ENCODE measurements at places on chromosomes 1 and 21.

DNA sequence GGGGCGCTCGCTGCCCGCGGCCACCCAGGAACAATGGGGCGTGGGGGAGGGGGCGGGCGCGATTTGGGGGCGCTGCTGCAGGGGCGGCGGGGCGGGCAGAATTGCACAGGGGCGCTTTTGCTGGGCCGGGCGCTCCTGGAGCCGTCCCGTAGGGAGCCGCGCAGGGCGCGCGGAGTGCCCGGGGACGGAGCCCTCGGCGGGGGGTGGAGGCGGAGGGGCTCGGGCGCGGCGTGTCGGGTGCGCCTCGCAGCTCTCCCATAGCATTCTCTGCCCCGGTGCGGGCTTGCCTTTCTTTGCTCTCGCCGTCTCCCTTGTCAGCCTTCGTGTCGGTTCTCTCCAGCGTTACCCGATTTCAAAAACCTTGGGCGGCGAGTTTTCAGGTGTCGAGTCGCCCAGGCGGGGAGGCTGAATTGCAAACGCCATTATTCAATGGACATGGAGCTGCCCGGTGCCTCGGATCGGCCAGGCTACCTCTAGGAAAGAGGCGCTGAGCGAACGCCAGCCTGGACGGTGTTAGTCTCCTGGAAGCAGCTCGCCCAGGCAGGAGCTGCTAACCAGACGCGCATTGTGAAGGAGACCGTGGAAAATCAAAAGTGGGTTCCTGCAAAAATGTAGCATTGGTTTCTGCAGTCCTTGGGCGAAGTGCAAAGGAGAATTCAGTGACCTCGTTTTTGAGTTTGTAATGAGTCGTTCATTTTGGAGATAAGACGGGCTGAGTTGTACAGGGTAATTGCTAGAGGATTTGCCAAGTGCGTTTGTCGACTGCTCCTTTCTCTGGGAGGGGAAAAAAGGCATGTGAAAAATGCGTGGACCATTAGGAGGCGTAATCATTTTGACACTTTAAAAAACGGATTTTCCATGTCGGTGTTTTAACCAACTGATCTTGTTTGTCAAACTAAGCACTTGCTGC lies 626 bp downstream of the CXADR start:
- DNase-seq: peak; percentile 33

DNA sequence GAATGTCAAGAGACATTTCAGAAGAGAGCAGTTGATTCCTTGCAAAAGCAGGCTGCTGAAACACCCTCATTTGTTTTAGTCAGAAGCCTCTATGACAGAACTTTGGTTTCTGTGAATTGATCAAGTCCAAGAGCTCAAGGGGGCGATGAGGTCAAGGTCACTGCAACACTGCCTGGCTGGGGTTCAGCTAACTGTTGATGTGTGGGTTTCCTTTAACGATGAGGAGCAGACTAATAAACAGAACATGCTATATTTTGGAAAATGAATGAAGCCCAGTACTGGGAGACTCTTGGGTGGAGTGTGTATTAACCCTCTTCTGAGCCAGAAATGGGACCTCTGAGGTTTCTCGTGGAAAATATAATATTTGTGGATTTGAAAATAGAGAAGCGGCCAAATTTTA lies 109.3 kb downstream of the ZC3H11B start:
- DNase-seq: no peak

DNA sequence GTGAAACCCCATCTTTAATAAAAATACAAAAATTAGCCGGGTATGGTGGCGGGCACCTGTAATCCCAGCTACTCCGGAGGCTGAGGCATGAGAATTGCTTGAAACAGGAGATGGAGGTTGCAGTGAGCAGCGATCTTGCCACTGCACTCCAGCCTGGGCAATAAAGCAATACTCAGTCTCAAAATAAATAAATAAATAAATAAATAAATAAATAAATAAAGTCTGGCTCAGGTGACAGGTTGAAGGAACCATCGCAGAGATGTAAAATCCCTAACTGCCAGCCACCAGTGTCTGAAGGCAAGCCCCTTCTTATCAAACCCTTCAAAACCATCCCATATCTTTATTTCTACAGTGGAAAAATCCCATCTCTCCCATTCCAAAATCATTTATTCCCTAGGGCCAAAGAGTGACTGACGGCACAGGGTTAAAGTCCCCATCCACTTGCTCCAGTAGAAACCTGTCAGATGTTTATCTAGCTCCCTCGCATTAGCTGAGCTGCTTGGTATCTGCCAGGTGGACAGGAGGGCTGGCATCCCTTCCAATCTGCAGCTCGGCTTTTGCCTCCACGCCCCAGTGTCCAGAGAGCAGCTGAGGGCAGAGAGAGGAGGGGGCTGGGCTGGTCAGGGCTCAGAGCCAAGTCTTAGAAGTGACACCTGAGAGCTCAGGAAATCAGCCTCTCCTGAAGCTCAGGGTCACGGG lies 5.0 kb downstream of the CSRP1 start:
- no peak for DNase-seq

DNA sequence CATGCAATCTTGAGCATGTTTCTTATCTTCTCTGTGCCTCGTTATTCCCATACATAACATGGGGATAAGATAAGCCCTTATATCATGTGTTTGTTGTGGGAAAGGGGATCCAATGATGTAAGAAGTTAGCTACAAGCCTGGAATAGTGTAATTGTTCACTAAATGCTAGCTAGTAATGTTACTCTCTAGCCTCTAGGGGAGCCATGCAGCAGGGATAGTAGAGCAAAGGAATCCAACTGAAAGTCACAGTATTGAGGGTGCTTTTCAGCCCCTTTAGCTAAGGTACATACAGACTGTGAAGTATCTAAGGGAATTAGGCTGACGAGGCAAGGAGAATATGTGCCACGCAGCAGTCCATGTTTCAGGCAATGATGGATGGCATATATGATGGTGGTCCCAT lies 46.9 kb downstream of the IL23R start:
- no peak for DNase-seq

GRCh38 chr1:226674892-226675714 lies 64.0 kb downstream of the ITPKB start:
- DNase-seq: peak; percentile 75

DNA sequence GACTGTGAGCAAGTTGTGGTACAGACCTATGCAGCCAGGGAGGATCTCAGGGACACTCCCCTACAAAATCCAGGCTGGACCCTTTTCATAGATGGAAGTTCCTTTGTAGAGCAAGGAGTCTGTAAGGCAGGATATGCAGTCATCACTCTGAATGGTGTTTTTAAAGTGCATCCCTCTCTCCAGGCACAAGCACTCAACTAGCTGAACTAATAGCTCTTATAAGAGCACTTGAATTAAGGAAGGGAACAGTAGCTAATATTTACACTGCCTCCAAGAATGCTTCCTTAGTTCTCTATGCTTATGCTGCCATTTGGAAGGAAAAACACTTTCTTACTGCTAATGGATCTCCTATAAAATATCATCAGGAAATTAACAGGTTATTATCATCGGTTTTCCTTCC lies 27.0 kb upstream of the SMYD3 start:
- no peak for DNase-seq

GRCh38 chr1:23660671-23661070 lies 30.9 kb upstream of the RPL11 start:
- no peak for DNase-seq

DNA sequence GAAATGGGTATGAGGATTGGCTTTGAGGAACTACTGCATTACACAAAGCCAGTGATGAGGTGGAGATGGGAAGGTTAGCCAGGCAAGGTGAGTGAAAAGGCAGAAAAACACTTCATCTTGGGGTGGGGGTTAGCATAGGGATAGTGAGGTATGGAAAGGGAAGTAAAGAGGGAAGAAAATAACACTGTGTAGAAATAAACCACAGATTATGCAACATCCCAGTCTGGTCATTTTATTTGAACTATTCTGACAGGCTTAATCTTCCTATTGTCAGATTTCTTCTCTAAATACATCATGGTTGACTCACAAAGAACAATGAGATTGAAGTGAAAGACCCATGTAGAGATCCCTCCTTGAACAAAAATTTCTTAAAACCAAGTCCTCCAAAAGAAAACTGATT lies 640.2 kb downstream of the PTPRC start:
- no peak for DNase-seq

DNA sequence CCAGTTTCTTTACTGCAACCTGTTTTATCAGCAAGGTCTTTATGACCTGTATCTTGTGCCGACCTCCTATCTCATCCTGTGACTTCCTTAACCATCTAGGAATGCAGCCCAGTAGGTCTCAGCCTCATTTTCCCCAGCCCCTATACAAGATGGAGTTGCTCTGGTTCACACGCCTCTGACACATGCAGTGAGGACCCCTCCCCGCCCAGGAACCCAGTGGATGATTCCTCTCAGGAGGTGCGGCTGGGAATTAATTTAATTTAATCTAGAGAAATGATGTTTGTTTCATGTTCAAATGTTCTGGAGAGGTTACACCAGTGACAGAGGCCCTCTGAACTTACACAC lies 39.0 kb upstream of the LBR start:
- no peak for DNase-seq

GRCh38 chr21:27606422-27606821 lies 639.5 kb upstream of the ADAMTS5 start:
- no peak for DNase-seq

DNA sequence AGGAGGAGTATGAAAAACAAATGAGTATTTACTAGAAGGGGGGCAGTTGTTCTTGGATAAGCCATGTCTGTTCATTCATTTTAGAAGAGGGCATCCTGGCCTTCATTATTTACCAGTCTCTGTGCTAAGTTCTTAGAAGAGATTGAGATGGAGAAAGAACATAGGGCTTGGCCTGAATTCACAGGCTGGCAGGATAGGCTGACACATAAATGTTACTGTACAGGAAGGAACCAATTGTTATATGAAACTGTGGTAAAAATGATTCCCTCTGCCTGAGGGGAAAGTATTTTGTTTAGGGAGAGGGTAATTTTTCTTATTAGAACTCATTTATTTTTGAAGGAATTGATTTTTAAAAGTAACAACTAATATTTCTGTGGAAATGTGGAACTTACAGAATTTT lies 99.5 kb downstream of the MAN1A2 start:
- DNase-seq: no peak

DNA sequence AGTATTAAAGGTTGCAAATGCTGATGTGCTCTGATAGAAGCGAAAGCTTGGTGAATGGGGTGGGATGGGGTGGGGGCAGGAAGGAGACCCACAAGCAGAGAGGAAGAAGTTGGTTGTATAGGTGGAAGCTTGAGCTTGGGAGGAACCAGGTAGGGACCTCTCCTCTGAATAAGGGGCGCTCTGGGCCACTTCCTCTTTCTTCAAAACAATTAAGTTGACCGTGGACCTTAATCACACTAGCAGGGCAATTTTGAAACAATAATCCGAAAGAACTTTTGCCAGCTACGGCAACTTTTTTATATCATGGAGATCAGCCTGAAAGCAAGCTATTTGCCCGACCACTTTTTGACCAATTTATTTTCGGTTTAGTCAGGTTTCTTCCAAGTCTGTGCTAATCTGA lies 1.9 kb upstream of the DYRK1A start:
- no peak for DNase-seq

GRCh38 chr1:177937931-177938330 lies 31.9 kb downstream of the SEC16B start:
- DNase-seq: no peak

GRCh38 chr1:110672753-110673108 lies 2.0 kb downstream of the KCNA3 start:
- peak; percentile 23 for DNase-seq

DNA sequence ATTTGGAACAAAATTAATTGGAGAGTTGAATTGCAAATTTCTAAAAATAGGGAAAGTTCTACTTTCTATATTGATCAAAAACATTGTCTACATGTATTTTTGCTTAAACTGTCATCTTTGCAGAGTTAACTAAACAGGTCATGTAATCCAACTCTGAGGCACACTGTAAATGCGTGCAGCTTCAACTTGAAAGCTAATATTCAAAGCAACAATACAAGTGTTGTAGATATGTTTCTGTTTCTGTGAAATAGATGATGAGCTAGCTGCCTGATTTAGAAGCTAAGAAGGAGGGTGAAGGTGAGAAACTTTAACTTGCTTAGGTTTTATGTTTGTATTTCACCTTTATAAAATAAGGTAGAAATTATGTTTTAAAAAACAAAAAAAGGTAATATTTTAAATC lies 77.2 kb downstream of the IVNS1ABP start:
- DNase-seq: no peak

GRCh38 chr1:98556521-98557158 lies 104.9 kb upstream of the SNX7 start:
- no peak for DNase-seq

DNA sequence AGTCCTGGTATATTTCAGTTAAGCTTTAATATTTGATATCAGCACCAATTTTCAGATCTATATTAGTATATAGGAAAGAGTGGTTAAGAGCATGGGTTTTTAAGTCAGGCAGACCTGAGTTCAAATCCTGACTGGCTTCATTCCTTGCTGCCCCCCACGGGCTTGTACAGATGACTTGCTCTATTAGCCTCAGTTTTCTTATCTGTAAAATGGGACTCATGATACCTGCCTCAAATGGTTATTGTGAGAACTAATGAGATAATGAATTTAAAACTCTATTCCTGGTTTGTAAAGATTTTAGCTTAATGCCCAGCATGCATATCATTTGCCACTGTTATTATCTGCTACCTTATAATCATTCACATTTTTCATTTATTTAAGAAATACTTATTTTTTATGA lies 264.5 kb downstream of the RPS6KC1 start:
- no peak for DNase-seq

GRCh38 chr1:17561561-17561985 lies 22.1 kb downstream of the ARHGEF10L start:
- no peak for DNase-seq

DNA sequence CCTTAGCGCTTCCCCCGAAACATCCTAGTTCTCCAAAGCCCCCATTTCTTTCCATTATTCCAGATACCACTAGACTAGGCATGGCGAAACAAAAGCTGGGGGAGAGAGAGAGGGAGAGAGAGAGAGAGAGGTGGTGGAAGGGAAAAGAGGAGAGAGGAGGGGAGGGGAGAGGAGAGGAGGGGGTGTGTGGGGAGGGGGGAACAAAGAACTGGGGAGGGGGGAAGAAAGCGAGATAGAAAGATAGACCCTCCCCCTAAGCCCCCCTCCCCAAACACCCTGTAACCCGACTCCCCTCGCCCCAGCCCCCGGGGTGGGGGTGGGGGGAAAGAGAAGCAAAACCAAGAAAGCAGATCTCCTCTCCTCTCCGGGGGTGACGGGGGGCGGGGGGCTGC lies 352 bp downstream of the MEX3A start:
- no peak for DNase-seq

Data from activated T-cell treated with anti-CD3 and anti-CD28 coated beads, Interleukin-2, amount 50 U/mL, for 72 hours (primary cell).